Stimulated activated CD4-positive, alpha-beta T cell treated with anti-CD3 and anti-CD28 coated beads, Interleukin-1b, Interleukin-23, amount 100 ng/mL, for 48 hours (primary cell): ENCODE measurements at places on chromosomes 16 and 17.
A peak's percentile ranks its signal among the peaks of the same experiment; 100 is the strongest.

- DNase-seq, result no peak
Measured at GRCh38 chr17:67165201-67165600, 79.8 kb downstream of the HELZ start.

DNA sequence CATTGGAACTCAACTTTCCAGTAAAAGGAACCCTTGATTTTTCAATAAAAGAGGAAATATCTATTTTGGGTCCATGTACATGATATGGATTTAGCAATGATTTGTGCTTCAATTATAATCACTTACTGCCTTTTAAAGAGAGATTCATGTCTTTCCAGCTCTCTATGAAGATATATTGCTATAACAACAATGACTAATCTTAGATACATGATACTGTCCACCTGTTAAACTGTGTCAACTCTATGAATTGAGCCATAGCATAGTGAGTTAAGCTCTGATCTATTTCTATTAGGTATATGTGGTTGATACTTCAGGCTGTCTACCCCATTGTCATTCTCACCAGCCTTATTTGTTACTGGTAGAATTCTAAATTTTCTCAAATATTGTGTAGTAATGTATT, 15.0 kb upstream of the MPHOSPH6 start:
- no peak for DNase-seq

GRCh38 chr16:85326113-85326793, 214.0 kb upstream of the CIBAR2 start:
- no peak for DNase-seq

DNA sequence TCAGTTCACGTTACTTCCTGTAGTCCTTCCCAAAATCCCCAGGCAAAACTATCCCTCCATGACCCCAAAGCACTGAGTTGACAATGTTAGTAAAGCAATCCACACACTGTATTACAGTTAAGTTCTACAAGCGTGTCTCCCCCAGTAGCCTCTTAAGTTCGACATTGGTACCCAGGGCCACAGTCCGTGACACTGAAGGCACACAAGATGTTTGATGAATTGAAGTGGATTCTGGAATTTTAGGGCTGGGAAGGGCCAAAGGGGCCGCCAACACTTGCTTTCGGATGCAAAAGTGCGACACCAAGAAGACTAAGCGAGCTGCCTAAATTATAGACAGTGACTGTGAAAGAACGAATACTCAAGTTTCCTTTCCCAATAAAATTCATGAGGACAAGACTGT, 1.5 kb downstream of the VPS35 start:
- no peak for DNase-seq

GRCh38 chr17:66413559-66414520, 111.4 kb downstream of the PRKCA start:
- no peak for DNase-seq

- no peak for DNase-seq
Measured at GRCh38 chr16:66455970-66456369, 28.9 kb downstream of the BEAN1 start.

- DNase-seq, result no peak
Measured at GRCh38 chr17:43949781-43950180, 4.0 kb downstream of the PYY start.

DNA sequence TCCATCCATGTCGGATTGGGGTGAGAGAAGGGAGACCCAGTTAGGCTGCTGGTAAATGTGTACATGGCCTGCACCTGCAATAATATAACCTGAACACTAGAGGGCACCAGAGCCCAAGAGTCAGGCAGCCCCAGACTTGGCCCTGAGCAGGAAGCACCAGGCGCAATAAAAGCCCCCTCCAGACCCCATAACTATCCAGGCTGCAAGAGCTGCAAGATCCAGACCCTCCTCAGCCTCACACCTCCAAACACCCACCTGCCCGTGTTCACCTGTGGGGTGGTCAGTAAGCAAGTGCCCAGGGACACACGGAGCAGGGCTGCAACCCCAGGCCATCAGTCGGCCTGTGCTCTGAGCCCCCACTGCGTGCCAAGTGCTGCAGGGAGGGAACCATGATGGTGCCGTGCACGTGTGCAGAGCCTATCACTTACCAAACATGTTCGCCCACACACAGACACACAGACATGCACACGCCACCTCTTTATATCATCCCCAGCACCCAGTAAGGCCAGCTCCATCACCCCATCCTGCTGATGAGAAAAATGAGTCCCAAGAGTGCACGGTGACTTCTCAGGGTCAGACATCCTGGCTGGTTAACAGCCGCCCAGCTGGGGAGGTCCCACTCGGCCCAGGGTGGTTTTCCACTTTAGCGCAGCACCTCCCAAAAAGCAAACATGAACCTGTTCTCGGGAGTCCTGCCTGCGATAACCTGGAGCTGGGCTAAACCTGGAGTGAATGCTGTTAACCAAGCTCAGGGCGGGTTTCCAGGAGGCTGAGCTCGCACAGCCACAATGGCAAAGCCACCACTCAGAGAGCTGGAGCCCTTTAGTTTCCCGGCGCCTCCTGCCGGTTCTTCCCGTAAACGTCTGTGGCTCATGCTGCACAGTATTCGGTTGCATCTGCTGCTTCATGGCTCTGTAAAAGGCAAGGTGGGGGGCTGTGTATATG, 439.8 kb downstream of the SOX9 start:
- peak; percentile 32 for DNase-seq

- DNase-seq, result no peak
Measured at GRCh38 chr16:64950731-64951130, 171.1 kb downstream of the CDH11 start.

DNA sequence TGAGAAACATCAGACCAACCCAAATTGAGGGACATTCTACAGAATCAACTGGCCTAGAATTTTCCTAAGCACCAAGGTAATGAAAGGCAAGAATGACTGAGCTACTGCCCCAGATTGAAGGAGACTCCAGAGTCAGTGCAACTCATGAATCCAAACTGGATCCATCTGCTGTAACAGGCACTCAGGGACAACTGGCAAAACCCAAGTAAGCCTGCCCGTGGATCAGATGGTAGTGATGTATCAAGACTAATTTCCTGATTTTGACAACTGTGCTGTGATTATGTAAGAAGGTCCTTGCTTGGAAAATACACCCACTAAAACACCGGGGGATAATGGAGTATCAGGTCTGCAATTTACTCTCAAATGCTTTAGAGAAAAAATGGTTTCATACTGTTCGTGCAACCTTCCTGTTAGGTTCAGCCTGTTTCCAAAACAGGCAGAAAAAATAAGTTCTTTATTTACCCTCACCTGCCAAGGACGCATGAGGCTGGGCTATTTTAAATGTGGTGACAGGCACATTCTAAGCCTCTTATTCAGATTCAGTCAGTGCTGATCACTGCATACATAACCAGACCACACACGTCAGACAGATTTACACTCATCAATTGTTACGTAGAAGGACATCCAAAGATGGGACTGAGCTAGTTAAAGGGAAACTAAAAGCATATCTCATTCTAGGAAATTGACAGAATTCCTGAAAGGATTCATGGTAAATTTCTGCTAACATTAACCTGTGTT, 7.0 kb downstream of the MBTPS1 start:
- DNase-seq, result no peak

GRCh38 chr17:37322826-37323561, 52.8 kb upstream of the C17orf78 start:
- DNase-seq, result no peak

- DNase-seq, result no peak
Measured at GRCh38 chr16:11359370-11359769, 14.1 kb downstream of the RMI2 start.

DNA sequence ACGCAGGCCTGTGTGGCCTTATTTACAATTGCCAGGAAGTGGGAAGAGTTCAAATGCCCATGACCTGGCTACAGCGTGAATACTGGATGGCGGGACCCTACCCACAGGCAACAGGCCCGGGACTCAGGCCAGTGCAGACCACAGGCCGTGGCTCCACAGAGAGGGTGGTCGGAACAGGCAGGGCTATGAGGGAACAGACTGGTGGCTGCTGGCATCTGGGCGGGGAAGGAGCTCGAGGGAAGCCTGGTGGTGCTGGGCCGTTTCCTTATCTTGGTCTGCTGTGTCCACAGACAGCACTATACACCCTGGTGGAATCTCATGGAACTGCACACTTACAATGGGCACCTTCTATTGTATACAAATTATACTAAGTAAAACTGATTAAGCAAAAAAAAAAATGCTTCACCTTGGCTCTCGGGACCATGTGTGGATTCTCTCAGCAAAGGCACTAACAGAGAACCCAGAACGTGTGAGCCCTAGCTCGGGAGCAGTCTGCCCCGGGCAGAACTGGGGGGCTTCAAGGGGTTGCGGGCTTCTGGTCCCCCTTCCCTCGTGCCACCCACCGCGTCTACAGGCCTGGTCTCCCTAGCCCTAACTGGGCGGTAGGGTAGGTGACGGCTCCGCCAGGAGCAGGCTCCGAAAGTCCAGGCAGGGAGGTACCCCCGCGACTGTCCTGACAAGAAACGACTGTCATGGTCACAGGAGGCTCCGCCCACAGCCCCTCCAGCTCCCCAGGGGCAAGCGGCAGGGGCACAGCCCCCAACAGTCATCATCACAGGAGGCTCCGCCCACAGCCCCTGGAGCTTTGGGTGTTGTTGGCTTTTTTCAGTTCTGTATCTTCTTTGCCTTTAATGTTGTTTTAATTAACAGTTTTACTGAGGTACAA, 21.8 kb downstream of the CEP131 start:
- DNase-seq, result no peak

DNA sequence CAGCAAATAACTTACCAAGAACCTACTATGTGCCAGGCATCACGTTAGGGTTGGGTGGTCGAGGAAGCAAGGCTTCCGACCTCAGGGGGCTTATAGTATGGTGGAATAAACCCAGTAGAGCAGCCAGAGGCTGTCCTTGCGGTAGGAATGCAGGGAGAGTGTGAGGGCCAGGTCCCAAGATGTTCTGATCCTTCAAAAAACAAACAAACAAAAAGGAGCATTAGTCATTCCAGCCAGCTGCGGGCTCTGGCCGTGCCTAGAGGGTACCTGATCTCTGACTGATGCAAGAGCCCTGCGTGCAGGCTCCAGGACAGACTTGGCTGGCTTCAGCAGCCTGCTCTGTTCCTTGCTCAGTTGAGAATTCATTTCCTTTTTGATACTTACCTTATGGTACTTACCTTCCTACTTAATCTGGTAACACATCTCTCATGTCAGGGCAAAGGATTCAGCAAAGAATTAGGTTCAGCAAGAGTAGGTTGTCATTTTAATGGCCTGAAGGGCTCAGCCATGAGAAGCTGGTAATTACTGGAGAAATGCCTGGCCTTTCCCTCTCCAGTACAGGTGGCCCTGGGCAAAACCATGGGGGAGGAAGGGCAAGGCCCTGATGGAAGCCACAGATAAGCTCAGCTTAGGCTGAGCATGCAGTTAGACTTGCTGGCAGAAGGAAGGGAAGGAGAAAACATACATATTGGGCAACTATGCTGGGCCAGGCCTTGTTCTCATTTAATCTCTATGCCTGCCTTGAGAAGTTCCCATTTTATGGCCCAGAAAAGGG, 18.4 kb downstream of the CYB5D2 start:
- DNase-seq, result no peak

GRCh38 chr16:4894276-4895150, 42.4 kb downstream of the PPL start:
- DNase-seq, result no peak
